ENCODE measurements at places on chromosomes 4 and X.

GRCh38 chr4:22824091-22824490 is 131.4 kb downstream of the GBA3 start:
- no peak for DNase-seq

DNA sequence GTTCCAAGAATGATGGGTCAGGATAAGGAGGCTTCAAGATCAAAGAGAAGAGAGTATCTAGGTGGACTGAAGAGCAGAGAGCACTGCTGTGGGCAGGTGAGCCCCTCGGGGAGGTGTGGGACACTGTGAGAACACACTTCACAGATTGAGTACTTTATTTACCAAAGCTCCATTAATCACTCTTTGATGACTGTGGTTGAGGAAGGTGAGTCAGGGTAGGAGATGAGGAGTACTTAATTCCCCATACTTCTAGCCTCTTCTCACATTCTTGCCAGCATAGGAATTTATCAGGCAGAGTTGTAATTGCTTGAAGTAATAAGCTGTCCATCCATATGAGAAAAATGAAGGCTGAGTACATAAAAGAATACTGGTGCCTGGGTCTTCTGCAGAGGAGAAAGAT is 375.3 kb downstream of the PCDH10 start:
- DNase-seq: no peak

- peak; percentile 44 for DNase-seq
Observed at GRCh38 chr4:102614801-102615200, 113.6 kb downstream of the NFKB1 start.

- no peak for DNase-seq
Observed at GRCh38 chr4:53557669-53558064, 33.6 kb downstream of the LNX1 start.

- DNase-seq: no peak
Observed at GRCh38 chrX:84715315-84715714, 213.1 kb upstream of the HDX start.

DNA sequence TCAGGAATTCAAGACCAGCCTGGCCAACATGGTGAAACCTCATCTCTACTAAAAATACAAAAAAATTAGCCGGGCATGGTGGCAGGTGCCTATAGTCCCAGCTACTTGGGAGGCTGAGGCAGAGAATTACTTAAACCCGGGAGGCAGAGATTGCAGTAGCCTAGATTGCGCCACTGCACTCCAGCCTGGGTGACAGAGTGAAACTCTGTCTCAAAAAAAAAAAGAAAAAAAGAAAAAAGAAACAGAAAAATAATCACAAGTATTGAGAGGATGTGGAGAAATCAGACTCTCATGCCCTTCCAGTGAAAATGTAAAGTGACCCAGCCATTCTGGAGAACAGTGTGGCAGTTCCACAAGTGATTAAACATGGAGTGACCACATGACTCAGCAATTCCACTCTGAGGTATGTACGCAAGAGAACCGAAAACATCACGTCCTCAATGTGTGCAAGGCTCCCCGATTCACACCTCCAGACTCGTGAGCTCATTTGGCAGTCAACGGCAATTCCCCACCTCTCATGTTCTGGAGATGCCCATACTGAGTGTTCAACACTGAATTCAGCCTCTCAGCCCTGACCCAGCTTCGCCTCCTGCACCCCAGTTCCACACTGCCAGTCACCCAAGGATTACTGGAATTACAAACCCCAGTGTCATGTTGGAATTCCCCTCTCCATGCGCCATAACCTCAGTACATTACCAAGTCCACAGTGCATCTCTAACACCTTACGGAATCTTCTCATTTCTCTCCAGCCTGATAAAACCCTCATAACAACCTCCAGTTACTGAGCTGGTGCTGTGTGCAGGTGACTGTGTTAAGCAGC is 21.1 kb downstream of the ACOX3 start:
- no peak for DNase-seq

DNA sequence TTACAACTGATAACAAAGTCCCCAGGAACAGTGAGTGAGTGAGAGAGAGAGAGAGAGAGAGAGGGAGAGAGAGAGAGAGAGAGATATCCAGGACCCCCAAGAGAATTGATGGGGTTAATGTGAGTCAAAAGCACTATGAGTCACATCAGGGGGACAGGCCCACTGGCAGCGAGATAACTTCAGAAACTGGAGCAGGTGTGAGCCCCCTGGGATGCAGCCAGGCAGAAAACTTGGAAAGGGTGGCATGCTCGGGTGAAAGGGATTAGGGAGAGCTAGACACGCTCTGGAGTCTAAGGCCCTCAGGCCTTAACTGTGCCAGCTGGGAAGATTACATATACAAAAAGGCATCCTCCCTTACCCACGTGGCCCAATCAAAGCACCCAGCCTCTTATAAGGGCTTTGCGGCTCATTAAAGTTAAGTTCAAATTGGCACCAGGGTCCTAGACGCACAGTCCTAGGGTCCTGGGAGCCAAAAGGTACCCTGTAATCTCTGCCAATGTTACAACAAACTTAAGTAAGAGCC is 841 bp downstream of the ACOT9 start:
- DNase-seq: no peak

DNA sequence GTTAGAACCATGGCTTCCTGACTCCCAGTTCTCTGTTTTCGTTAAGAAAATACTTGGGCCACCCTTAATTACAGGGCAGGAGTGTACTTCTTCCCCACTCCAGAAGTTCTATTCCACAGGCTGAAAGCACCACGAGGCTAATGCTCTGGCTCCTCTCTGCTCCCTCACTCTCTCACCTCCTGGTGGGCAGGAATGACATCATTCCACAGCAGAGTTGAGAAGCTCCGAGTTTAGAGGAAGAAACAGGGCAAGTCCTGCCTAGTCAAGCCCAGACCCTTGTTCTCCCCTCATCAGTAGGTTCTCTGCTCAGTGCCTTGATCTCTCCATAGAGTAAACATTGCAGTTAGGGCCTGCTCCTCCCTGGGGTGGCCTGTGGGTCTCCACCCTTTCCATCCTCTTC is 343.8 kb upstream of the CLNK start:
- DNase-seq: no peak

- no peak for DNase-seq
Observed at GRCh38 chr4:3658530-3658913, 107.7 kb upstream of the ADRA2C start.

GRCh38 chr4:147303174-147303872 is 177.6 kb upstream of the EDNRA start:
- no peak for DNase-seq

DNA sequence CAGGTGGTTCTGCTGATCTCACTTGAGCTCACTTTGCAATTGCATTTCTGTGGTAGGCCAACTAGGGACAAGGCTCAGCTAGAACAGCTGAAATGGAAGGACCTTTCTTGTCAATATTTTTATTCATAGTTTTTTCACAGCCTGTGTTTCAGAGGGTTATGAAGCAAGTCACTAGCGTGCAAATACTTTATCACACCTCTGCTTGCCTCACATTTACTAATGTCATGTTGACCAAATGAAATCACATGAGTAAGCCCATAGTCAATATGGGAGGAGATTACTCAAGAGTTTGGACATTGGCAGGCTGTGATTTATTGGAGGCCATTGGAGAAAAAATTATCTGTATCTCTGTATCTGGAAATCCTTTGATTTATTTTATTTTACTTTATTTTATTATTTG is 628.3 kb upstream of the EPHA5 start:
- DNase-seq: no peak

GRCh38 chrX:130896026-130896425 is 7.0 kb downstream of the ENOX2 start:
- DNase-seq: no peak

GRCh38 chr4:48162162-48162561 is 28.1 kb upstream of the TXK start:
- no peak for DNase-seq

GRCh38 chr4:128830906-128831503 is 21.5 kb downstream of the JADE1 start:
- no peak for DNase-seq

DNA sequence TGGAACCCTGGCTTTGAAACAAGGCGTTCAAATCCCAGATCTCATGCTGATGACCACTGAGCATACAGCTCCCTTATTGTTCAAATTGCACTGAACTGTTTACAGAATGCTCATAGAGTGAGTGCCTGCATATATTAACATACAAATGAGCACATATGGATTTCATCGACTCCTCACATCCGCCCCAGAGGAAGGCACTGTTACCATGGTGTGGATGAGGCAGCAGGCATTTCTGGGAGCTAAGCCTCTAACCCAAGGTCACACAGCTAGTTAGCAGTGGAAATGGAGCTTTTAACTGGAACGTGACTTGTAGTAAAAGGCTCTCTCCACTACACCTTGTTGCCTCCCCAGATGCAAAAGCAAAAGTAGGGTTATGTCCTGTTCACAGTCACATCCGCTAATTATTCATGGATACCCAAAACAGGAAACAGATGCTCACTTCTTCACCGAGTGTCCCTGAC is 289.7 kb downstream of the STK32B start:
- no peak for DNase-seq

GRCh38 chr4:163665521-163666331 is 171.2 kb downstream of the TMA16 start:
- DNase-seq: no peak

GRCh38 chr4:145298885-145299284 is 118.5 kb upstream of the OTUD4 start:
- no peak for DNase-seq

GRCh38 chr4:173288296-173288695 is 45.9 kb downstream of the HMGB2 start:
- peak; percentile 70 for DNase-seq

DNA sequence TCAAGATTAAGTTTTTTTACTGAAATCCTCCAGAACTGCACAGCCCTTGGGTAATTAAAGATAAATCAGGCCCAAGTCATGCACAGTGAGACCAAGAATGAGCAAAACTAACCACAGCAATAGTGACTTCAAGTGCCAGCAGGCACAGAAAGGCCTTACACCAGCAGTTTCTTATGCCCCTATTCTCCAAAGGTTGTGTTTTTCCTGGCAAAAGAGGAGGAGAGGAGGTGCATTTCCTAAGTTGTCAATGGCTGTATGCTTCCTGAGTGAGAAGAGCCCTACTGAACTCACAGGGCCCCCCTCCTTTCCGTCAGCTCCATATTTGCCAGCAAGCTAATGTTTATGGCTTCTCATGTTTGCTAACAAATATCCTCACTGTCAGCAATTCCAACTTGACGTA is 418.7 kb upstream of the INTU start:
- no peak for DNase-seq

GRCh38 chr4:124710015-124710741 is 2.4 kb downstream of the ANKRD50 start:
- no peak for DNase-seq

GRCh38 chrX:153776611-153777045 is 4.2 kb upstream of the SRPK3 start:
- DNase-seq: no peak

- no peak for DNase-seq
Observed at GRCh38 chr4:148025981-148026380, 294.1 kb downstream of the ARHGAP10 start.

DNA sequence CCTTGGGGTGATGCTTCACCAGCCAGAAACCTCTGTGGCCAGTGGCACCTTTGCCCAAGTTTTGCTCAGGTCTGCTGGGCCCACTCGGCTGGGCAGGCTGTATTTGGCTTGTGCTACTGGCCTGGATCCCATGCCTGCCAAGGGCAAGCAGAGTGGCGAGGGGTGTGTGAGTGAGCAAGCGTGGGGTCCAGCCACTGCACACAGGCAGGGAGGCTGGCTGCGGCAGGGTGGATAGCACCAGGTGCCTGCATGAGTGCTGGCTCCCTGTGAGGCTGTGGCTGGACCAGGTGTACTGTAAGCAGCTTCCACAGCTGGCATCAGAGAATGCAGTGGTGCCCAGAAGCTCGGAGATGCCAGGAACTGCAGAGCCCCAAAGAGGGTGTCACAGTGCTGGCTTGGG is 478.5 kb downstream of the STPG2 start:
- DNase-seq: no peak

- DNase-seq: peak; percentile 3
Observed at GRCh38 chr4:2832309-2832980, 11.2 kb upstream of the ADD1 start.

DNA sequence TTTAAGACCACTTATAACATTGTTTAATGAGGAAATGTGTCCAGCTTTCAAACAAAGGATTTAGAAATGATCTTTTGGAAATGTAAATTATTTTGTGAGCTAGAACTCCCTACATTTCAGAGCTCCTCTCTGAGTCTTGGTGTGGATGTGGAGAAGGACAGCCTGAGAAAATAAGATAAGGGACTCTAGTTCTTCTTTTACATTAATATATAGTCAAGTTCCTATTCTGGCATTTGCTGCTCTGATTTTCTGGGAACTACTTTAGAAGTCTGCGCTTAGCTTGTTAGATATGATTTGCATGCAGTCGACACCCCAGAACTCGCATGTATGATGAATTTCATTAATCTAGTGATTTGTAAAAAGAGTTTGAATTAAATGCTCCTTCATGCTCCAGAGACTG is 45.5 kb downstream of the TSPAN7 start:
- DNase-seq: no peak

GRCh38 chr4:79467246-79467932 is 59.4 kb upstream of the GK2 start:
- no peak for DNase-seq

GRCh38 chrX:14926471-14926870 is 53.2 kb downstream of the MOSPD2 start:
- DNase-seq: no peak

DNA sequence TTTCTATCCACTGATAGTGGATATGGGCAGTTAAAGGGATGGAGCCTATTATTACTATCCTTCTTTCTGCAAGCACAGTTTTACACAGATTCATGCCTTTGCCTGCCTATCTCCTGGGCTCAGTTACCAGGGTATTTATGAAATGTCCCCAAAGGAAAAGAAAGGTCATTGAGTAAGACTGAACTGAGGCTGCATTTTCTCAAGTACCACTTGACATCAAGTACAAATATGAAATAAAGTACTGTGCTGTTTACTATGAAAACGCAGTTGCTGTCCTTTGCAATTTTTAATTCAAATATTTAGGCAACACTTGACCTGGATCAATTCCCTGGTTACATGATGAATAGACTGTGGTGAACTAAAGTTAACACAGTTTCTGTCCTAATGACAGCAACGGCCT is 23.5 kb upstream of the SPANXN4 start:
- DNase-seq: no peak

- DNase-seq: no peak
Observed at GRCh38 chr4:110532901-110533589, 57.1 kb downstream of the ENPEP start.

DNA sequence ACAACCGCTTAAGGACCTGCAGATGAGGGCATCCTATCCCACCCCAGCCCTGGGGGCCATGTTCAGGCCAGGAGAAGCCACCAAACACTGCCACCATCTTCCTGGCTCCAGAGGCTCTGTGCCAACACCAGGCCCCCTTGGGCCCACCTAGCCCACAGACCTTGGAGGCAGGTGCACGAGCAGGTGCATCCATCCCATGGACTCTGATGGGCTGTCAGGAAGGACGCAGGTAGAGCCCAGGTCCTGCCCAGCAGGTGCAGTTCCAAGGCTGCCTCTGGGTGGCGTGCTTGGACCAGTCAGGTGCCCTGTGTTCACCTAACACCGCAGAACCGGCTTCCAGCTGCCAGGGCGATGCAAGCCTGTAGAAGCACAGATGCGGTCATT is 22.8 kb upstream of the PDE6B start:
- peak; percentile 56 for DNase-seq

- no peak for DNase-seq
Observed at GRCh38 chrX:7444967-7445366, 297.0 kb upstream of the PUDP start.

- no peak for DNase-seq
Observed at GRCh38 chr4:67101612-67102011, 443.7 kb downstream of the CENPC start.

GRCh38 chrX:78527263-78527662 is 131.9 kb downstream of the RTL3 start:
- no peak for DNase-seq

Measured in activated gamma-delta T cell treated with Interleukin-2 at 50 U/mL for 16 hours (primary cell).